Adipose tissue (tissue), 3 donors: ENCODE measurements at places on chromosomes 16 and 17. TPM values are rescaled to one million over a fixed set of nuclear protein-coding genes. Genes with fewer than 3 reads are reported as not detected.

The LPCAT2 gene
- 2.0 TPM for polyA plus RNA-seq

The FN3K gene
- 17.8 TPM for polyA plus RNA-seq

The BCL6B gene
- polyA plus RNA-seq, result 16.6 TPM

The NHLRC4 gene
- 0.61 TPM for polyA plus RNA-seq

The TRPV2 gene
- 4.3 TPM for polyA plus RNA-seq

The ARHGAP44 gene
- polyA plus RNA-seq, result 2.2 TPM

The CD300A gene
- polyA plus RNA-seq, result 7.2 TPM

The TBC1D3K gene
- polyA plus RNA-seq, result not detected

The CLDN7 gene
- polyA plus RNA-seq, result 88.9 TPM
